Glutamatergic neuron (in vitro differentiated cells): ENCODE measurements at places on chromosomes 1 and 21.

GRCh38 chr21:35529171-35529863 is 480.2 kb upstream of the RUNX1 start:
- no peak for DNase-seq

DNA sequence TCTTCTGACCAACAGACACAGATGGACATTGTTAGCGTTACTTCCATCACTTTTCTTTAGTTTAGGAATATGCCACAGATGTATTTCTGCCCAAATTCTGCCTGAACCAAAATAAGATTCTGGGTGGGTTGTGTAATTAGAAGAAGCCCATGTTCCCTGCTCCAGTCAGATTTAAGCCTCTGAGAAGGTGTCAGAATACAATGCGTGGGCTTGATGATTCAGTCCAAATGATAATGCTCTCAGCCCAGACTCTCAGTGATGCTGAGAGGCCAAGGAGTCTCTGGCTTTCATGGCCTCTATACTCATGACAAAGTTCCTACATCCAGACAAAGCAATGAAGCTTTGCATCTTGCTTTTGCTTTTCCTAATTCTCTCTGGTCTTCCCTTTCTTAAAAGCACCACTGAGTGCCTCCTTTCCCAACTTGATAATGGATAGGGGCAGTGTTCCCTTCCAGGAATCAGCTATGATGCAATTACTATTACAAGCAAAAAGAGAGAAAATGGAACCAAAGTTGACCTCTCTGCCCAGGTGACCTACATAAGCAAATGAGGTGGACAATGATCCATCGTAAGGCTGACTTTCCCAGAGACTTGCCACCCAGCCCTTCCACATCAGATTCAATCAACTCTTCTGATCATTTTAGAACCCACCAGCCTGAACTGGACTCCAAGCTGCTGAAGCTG is 8.8 kb downstream of the SEC16B start:
- no peak for DNase-seq

GRCh38 chr1:2098839-2099785 is 48.9 kb downstream of the PRKCZ start:
- DNase-seq: no peak

GRCh38 chr21:44298301-44298700 is 1.6 kb upstream of the PFKL start:
- no peak for DNase-seq

GRCh38 chr1:59046730-59047157 is 250.2 kb upstream of the FGGY start:
- no peak for DNase-seq

GRCh38 chr21:28761674-28762356 is 230.9 kb downstream of the LTN1 start:
- no peak for DNase-seq

- no peak for DNase-seq
Measured at GRCh38 chr1:200708769-200709168, 29.9 kb upstream of the CAMSAP2 start.

DNA sequence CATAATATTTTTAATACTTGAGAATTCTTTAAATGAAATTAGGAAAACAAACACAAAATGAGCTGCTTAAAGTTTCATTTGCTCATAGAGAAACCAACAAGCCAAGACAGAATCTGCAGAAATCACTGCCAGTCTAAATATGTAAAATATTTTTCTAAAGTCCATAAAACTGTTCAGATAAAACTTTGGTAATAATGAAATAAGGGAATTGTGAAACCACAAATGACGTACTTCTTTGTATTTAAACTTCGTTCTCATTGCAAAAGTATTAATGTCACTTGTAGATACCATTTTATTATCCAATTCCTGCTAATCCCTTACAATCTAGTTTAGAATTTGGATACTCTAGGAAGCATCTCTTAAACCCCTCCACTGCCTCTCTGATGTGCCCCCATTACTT is 234.5 kb upstream of the NEGR1 start:
- no peak for DNase-seq

GRCh38 chr1:185774394-185774793 is 40.2 kb downstream of the HMCN1 start:
- no peak for DNase-seq

GRCh38 chr1:61481315-61481715 is 243.6 kb downstream of the TM2D1 start:
- no peak for DNase-seq

DNA sequence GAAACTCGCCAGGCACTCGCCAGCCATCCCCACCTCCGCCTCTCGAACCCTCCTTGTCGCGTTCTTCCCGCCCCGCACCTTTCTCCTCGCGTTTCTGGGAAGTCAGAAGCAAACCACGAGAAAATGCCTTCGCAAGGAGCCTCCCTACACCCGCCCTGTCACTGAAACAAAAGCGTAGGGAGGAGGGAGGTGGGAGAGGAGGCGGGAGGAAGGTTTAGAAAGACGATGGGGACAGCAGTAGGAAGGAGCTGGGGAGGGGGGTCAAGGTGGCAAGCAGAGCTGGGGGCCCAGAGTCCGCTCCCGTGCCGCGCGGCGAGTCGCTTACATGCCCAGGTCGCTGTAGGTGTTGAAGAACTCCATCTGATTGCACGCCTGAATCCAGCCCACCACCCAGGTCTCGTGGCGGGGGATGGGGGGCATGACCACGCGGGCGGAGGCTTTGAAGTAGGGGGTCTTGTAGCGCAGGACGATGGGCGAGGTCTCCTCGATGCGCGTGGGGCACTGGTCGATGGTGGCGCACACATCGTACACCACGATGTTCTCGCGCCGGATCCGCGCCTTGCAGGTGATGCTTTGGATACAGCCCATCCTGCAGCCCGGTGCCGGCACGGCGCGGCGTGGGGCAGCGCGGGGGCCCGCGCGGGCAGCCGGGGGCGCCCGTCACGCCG is 1.0 kb downstream of the FAM78B start:
- peak; percentile 58 for DNase-seq

DNA sequence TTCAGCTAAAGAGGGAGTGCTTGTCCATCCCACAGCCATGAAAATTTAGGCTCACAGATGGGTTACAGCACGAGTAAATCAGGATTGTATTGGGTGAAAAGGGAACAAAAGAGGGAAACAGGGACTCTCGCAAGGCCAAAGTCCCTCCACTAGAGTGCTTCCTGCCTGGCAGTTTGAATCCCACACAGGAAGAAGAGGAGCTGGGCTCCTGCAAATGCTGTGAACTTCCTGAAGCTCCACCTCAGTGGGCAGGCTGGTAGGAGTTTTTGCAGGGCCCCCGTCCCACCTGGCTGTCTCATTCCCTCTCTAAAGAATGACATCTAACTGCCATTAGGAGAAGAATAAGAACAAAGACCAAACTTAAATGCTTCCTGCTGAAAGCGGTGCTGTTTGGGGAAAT is 712.0 kb upstream of the PRMT6 start:
- DNase-seq: no peak

DNA sequence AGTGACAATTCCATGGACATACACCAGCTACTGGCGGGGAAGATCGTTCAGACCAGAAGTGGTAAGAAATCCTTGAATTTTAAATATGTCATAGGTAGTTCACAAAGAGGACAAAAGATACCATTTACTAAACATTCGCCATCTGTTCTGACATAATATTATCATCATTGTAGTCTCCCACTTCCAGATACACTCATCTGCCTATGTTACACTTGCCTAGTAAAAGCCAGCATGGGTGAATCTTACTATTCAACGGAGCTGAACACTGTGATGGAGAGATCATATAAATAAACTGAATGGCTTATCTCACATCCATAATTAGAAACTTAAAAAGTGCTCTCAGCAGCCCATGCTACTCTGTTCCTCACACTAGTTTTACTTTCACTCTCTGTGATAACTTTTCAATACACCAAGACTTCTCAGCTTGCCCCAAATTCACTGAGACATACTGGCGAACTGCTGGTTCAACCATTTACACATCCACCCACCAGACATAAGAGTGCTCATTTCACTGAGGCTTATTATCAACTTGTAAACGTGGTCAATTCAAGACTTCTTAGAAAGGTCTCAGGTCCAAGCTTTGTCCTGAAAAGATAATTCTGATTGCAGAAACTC is 463 bp upstream of the PRRC2C start:
- DNase-seq: no peak

- DNase-seq: no peak
Measured at GRCh38 chr21:31276663-31277062, 67.4 kb downstream of the TIAM1 start.

GRCh38 chr1:77539519-77540142 is 142.8 kb downstream of the ZZZ3 start:
- no peak for DNase-seq

GRCh38 chr1:17356387-17357026 is 15.5 kb upstream of the PADI6 start:
- no peak for DNase-seq

DNA sequence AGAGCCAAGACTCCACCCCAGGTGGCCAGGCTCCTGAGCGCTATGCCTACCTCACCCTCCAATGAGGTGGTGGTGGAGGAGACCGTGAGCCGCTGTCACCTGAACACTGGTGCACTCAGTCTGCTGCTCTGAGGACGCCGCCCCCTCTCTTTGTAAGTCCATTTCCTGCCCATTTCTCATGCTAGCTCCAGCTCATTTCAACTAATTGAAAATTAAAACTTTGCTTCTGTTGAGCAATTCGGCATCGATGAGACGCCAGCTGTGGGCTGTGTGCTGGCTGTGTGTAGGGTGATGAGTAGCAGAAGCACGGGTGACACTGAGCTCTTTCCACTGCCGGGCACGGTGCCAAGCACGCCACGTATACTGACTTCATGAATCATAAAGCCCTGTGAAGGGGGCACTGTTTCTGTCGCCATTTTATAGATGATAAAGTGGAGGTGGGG is 11.2 kb downstream of the TNFRSF1B start:
- no peak for DNase-seq

DNA sequence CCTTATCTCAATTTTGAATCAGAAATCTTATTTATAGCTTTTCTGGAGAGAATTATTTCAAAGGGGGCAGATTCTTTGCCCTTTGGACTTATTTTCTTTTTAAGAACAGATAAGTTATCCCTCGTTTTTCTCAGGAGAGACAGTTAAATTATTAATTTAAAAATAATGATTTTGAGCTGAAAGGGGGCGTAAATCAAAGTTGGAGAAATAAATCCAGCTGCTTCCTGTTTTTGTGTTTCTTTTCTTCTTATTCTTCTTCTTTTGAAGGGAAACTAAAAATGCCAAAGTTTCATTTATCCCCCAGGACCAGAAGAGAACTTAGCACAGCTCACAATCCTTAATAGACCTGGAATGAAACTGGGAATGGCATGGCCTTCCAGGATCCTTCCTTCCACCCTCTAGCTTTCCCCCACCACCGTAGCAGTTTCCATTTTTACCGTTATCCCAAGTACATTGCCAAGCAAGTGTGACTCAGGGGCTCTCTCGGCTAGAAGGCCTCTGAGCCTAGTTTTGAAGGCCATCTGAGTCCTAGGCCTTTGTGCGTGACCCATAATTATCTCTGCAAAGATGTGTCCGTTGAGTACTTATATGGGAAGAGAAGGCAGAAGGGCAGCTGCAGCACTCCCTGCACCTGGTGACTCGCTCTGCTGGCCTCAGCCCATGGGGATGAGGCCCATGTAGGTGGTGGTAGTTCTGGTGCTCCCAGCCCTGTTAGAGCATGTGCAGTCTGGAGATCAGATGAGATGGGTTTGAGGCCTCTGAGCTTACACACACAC is 181.7 kb downstream of the ROR1 start:
- no peak for DNase-seq

DNA sequence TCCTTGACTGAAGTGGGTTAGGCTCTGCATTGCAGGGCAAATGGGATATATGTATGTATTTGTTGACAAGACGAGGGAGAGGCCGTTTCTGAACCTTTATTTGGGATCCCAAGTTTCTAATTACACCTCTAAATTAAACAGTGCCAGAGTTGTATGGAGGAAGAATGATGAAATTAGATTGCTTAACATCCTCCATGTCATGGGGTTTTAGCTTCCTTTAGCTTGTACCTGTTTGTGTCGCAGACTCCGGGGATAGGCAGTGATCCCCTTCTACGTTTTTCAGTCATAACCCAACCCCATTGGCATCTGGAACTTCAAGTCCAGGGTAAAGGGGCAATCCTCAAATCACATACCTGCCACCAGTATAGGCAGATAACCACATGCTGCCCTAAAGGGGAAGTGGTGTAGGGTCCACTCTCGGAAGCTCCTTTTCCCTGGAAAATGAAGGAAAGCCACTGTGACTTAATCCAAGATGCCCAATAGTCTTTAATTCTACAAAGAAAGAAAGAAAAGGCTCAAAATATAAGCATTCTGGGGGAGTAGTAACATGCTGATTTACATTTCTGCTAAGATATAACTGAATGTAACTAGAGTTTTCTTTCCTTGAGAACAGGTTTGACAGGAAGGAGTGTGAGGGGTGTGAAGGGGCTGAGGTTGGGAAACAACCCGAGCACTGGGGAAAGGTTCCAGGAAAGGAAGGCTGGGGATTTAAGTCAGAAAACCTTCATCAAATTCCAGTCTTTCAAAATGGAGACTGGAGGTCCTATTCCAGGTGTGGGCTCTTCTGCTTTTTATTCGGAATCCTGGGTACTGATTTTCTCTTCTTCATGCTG is 77.6 kb downstream of the RGL1 start:
- DNase-seq: no peak

GRCh38 chr21:42653231-42654061 is at the start of gene PDE9A:
Gene PDE9A (plus strand): TSS chr21:42653621. CDS start chr21:42653815, 194 bp downstream.
- DNase-seq: peak; percentile 81

GRCh38 chr1:180928331-180929230 is 15.9 kb downstream of the KIAA1614 start:
- no peak for DNase-seq

DNA sequence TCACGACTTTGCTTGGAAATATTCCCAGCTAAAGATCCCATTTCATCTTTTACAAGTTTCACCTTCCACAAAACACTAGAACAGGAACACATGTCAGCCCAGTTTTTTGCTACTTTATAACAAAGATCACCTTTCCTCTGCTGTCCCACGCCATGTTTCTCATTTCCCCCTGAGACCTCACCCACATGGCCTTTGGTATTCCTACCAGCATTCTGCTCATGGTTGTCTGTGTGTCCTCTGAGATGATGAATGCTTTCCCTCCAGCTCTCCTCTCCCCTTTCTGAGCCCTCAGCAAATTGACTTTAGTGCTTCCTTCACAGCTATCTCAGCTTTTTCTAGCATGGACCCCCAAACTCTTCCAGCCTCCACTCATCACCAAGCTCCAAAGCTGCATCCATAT is 32.3 kb upstream of the ABCG1 start:
- no peak for DNase-seq

DNA sequence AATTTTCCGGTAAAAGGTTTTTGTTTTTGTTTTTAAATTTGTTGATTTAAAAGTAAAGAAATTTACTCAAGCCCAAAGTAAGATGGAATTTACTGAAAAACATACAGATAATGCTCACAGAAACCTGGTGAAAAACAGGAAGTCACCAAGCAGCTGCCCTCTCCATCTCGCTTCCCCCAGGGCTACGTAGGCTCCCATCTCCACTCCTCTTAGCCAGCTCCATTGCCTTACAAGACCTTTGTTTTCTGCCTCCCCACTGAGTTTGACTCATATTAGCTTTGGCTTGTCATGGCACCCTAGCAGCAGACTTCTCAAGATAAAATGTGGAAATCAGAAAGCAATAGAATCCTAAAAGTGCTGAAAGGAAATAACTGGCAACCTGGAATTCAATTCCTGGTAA is 57.9 kb downstream of the PHTF1 start:
- DNase-seq: no peak

- no peak for DNase-seq
Measured at GRCh38 chr1:178564086-178564782, 51.3 kb downstream of the TEX35 start.
